Tracheal epithelial cell (primary cell): ENCODE measurements at places on chromosomes 6 and 20. TPM values are rescaled to one million over a fixed set of nuclear protein-coding genes. Genes with fewer than 3 reads are reported as not detected.

Gene GATA5
- total RNA-seq: not detected in 2 replicates

Gene CCN6
- 0.72 TPM in 1 of 2 replicates, not detected in the other for total RNA-seq

Gene OPN5
- total RNA-seq: not detected in 2 replicates

Gene MYLK4
- total RNA-seq: 0.21 and 0.24 TPM in 2 replicates

Gene COL9A3
- total RNA-seq: not detected in 2 replicates

Gene SLC16A10
- not detected in 2 replicates for total RNA-seq

Gene HFE
- total RNA-seq: 3.4 and 5.5 TPM in 2 replicates

Gene PRRT1
- total RNA-seq: not detected in 2 replicates

Gene POM121L2
- not detected in 2 replicates for total RNA-seq

Gene CCM2L
- under 0.01 TPM in 1 of 2 replicates, not detected in the other for total RNA-seq

Gene PLCB4
- total RNA-seq: 1.5 and 29.9 TPM in 2 replicates

Gene HTR1B
- 0.24 TPM in 1 of 2 replicates, not detected in the other for total RNA-seq

Gene RBPJL
- total RNA-seq: not detected in 2 replicates
